ENCODE measurements at places on chromosomes 12 and 14.

GRCh38 chr14:25041484-25041883 is 8.5 kb downstream of the STXBP6 start:
- no peak for DNase-seq

- no peak for DNase-seq
Observed at GRCh38 chr12:14238221-14238792, 127.2 kb upstream of the ATF7IP start.

- DNase-seq = no peak
Observed at GRCh38 chr12:98243190-98243589, 272.2 kb upstream of the TMPO start.

- DNase-seq = no peak
Observed at GRCh38 chr12:127494961-127495915, 771.7 kb upstream of the TMEM132C start.

DNA sequence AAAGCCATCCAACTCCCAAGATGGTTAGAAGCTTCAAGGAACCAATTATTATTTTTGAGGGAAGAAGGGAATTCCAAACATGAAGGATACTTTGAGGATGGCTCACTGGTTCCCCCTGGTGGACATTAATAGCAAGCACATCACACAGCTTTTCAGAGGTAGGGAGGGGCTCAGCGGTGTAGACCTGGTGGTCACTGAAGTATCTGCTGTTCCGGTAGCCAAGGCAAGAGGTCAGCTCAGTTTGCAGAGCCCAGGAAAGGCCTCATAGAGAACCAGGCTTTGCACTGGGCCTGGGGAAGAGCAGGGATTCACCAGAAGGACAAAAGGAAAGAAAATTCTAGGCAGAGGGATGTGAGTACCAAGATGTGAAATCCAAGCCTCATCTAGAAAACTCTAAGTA is 118.7 kb downstream of the KSR2 start:
- DNase-seq = no peak

GRCh38 chr12:57127101-57127725 is 1.1 kb upstream of the LRP1 start:
- DNase-seq = peak; percentile 66

GRCh38 chr12:43824207-43824775 is 11.6 kb upstream of the TMEM117 start:
- DNase-seq = no peak

DNA sequence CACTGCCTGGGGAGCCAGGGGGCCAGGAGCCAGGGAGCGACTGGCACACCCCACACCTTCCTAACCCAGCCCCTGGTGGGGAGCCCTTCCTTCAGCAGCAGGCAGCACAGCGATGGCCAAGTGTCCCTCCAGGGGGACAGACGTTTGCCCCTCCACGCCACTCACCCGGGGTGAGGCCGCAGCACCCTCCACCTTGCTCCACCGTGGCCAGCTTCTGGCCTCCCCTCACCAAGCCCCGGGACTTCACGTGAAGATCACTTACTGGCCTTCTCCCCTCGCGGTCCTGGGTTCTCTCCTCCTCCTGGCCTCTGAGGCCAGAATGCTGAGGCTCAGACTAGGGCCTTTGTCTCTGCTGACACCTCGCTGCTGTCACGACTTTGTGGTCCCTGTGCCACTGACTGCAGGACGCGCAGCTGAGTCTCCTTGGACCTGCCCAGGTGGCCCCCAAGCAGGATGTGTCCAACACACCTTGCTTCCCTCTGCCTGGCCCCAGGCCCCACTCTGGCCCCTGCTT is 3.5 kb upstream of the ASPG start:
- DNase-seq = no peak

- DNase-seq = no peak
Observed at GRCh38 chr12:916240-916639, 33.3 kb downstream of the RAD52 start.

DNA sequence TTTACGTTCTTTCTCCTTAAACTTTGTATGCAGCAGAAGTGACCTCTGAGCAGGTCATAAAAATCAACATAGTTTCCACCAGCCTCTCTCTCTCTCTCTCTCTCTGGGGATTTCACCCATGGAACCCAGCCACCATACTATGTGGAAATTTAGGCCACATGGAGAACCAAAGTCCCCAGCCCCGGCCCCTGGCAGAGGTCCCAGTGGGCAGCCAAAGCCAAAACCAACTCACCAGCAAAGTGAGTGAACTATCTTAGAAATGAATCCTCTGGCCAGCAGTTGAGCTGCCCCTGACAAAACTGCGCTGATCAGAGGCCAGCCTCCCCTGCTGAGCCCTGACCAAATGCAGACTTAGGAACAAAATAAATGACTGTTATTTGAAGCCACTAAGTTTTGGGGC is 9.2 kb downstream of the DUSP6 start:
- no peak for DNase-seq

GRCh38 chr14:74429221-74429691 is 3.2 kb upstream of the SYNDIG1L start:
- no peak for DNase-seq

- DNase-seq = no peak
Observed at GRCh38 chr12:79698966-79699365, 8.2 kb upstream of the PAWR start.

DNA sequence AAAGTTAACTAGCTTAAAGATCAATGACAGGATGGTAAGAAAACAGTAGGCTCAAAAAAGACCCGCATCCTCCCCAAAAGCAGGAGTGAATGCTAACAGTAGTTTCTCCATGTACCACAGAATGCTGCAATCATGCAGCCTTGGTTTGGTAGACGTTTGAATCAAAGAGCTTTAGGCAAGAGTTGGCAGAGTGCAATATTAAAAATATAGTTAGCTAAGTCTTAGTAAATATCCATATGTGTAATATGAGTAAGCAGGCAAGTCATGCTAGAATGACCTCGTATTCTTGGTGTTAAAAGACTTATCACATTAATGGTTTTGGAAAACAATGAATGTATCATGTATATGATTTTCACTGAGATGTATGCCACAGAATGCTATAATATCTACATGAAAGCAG is 18.8 kb upstream of the KLRF1 start:
- DNase-seq = no peak

- no peak for DNase-seq
Observed at GRCh38 chr14:102807013-102807406, 29.8 kb downstream of the TRAF3 start.

GRCh38 chr14:105665951-105666277 is 139.5 kb downstream of the TMEM121 start:
- DNase-seq = no peak

DNA sequence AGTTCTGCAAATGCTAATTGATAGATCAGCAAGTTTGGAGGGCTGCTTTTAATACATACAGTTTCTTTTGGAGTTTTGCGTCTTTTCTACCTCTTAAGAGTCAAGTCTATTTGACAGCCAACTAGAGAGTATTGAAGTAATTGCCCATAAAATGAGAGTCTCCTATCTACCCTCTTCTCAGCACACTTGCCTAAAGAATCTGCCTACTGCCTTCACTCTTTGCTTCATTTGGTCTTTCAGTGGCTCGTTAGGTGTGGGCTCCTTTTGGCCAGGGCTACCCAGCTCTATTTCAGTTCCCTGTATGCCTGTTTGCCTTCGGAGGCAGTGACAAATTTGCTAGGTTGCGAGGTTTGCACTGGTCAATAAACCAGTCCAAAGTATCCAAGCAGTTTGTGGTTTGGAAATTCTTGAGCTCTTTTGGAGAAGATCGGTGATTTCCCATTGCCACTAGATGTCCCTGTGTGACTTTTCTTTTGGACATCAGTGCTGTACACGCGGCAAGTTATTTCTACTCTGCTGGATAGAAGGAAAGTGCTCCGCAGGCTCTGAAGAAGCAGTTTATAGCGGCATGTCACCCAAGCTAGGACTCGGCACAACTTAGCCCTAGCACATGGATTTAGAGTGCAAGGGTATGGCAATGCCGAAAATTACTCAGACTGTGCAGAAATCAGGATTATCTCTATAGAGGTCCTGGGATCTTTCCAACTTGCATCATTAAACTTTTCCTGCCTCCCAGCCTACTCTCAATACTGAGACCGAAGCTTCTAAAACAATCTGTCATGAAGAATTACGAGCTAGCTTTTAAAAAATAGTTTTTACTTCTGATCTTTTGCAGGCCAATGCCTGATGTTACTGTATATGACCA is 38.6 kb downstream of the MGST1 start:
- DNase-seq = no peak

DNA sequence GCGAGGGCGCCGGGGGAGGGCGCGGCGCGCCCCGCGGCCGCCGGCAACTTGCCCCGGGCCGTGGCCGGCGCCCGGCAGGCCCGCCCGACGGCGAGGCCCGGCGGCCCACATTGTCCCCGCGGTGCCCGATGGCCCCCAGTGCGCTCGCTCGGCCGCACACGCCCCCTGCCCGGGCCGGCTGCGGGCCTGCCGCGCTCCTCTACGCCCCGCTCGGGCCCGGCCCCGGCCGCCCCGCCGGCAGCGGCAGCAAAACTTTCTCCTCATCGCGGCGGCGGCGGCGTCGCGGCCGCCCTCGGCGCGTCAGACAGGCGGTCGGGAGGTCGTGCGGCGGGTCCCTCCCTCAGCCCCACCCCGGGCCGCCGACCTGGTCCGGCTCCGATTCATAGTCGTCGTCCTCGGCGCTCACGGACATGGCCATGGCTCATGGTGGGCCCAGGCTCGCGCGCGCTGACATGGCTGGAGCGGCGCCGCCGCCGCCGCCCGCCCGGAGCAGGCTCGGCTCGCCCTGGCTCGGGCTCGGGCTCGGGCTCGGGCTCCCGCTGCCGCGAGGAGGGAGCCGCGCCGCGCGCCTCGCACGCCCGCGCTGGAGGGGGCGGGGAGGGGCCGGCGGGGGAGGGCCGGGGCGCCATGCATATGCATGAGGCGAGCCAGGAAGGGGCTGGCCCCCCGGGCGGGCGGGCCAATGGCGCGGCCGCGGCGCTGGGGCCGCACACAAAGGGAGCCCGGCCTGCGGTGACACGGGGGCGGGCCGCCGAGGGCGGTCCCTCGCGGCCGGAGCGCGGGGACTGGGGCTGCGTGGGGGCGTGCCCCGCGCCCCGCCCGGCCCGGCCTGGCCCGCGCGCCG is 67.1 kb downstream of the RNF34 start:
- DNase-seq = peak; percentile 81

DNA sequence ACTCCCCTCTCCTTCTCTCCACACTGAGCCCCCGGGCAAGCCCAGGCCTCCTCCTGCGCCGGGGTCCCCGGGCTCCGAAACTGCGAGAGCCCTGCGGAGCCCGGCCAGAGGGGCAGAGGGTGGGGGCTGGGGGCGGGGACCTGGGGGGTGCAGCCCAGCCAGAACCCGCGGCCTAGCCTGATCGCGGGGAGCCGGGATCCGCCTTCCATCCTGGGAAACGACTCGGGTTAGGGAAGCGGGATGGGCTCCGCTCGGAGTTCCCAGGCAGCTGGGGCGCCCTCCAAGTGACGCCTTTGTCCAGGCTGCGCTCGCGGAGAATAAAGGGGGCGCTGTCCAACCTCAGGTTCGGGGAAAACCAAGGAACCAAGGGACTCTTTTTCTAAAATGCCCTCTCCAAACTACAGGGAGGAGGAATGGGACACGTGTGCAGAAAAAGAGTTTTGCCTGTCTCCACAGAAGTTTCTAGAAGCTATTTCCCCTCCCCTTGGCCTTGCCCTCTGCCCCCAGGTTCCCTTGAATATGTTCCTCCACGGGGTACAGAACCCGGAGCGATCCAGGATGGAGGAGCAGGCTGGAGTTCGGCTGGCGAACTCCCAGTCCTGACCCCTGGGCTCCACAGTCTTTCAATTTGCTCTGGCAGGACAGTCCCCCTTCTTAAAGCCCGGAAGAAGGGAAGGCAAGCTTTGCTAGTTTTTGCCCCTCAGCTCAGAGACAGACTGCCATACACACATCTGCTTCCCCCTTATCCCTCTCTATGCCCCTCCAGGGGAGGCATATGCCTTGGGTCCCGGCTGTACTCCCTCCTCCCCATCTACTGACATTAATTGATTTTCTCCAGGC is 13.9 kb downstream of the NKX2-1 start:
- DNase-seq = no peak

- DNase-seq = no peak
Observed at GRCh38 chr12:80849337-80849736, 88.4 kb downstream of the LIN7A start.

DNA sequence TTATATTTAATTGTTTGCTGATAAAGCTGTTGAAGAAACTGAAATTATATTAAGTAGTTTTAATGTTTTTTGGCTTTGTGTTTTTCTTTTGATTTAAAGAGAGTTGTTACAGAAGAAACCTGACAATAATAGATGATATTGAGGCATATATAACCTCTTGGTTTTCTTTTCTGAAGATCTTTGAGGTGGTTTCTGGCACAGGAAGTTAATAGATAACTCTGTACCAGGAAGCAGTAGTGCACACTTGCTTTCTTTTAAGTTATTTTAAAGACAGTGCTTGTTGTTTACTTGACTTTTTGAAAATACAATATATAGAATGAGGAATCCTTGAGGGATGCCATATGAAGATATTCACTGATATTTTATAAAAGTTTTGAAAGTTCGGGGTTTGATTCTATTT is 209.0 kb upstream of the FBXO33 start:
- no peak for DNase-seq

- DNase-seq = no peak
Observed at GRCh38 chr12:18897823-18898222, 159.9 kb downstream of the CAPZA3 start.

DNA sequence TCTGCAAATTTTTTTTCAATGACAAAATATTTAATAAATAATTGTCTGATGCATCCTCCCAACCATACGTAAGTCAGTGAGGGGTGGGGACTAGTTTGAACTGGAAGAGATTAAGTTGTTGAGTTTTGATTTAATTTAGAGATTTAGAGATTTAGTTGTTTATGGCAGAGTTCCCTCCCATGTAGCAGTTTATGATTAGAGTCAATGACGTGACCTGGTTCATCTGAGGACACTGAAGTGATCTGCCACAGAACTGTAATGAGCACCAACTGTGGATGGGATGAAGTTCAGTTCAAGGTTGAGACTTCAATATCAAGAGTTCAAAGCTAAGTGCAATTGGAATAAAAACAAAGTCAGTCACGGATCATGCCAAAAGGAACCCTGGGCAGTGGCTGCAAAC is 609.3 kb downstream of the NOVA1 start:
- no peak for DNase-seq

- no peak for DNase-seq
Observed at GRCh38 chr12:95774311-95775045, 16.1 kb downstream of the NTN4 start.

DNA sequence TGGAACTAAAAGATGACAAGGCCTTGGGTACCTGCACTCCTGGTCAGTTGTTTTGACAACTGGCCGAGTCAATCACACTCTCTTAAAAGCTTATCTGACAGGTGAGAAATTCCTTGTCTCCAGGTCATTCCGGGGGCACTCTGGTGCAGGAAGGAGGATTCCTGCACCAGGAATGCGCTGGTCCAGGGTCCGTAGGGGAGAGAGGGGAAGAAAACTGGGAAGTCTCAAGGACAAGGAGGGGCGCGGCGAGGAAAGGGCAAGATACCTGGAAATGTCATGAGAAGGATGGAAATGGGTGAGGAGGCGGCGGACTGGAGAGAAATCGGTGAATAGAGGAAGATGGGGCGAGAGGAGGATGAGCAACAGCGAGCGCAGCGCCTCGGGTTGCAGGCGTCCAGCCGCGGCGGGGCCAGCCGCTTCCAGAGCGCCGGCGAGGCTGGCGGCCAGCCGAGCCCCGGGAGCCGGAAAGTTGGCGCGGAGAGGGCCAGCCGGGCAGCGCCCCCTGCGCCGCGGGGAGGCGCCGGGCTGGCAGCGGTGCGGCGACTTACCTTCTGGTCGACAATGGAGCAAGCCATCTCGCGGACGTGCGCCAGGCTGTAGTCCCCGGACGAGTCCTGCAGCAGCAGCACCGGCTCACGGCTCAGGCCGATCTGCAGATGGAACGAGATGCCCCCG is 809 bp downstream of the PRKD1 start:
- no peak for DNase-seq
